ENCODE measurements at places on chromosomes 12 and 14.

DNA sequence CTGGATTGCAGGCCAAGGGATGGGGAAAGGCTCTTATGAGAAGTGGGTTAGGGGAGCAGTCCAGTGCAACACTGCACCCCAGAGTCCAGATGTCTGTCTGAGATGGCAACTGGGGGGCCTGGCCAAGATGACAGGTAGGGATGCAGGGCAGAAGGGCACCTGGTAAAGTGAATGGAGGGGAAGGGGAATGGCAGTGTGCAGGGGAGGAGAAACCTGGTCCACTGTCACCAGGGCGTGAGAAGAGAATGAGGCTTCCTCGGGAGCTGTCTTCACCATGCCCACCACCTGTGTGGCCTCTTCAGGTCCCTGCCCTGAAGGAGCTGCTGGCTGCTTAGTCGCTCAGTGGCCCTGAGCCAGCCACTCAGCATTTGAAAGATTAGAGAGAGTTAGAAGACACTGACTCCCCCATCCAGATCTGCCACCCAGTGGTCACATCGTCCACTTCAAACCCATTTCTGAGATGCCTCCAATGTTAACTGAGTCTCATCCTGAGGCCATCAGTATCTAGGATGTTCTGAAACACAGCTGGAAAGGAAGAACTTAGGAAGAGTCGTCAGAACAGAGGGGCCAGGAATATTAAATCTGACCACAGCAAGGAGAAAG lies 57.3 kb downstream of the PLEKHG3 start:
- DNase-seq = no peak

DNA sequence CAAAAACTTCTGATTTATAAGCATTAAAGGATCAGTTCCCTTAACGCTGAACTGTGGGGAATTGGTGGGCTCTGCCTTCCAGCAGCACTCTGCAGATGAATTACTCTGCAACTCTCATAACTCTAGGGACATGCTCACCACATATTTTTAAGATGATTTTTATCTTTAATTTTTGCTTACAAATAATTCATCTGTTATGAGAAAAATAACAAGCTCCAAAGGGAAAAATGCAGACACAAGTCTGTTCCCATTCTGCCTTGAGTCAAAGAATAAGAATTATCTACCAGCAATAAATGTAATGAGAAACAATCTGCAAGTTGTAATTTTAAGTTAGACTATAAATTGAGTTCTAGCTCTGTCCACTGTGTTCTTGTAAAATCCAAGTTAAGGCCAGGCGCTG lies 133.1 kb upstream of the MDM1 start:
- DNase-seq = no peak

DNA sequence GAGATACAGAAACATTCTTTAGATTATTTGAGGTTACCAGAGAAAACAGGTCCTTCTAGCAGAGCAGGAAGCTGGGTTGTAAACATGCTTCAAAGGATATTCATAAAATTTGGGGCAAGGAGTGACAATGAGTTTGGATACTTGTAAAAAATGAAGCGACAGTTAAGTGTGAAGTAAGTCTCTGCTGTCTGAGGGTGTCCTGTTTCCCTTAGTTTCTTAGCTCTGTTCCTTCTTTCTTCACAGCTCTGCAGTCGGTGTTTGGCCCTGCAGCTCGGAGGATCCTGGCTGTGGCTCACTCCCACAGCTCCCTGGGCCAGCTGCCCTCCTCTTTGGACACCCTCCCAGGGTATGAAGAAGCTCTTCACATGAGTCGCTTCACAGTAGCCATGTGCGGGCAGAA lies 10.8 kb downstream of the TMEM52B start:
- no peak for DNase-seq

DNA sequence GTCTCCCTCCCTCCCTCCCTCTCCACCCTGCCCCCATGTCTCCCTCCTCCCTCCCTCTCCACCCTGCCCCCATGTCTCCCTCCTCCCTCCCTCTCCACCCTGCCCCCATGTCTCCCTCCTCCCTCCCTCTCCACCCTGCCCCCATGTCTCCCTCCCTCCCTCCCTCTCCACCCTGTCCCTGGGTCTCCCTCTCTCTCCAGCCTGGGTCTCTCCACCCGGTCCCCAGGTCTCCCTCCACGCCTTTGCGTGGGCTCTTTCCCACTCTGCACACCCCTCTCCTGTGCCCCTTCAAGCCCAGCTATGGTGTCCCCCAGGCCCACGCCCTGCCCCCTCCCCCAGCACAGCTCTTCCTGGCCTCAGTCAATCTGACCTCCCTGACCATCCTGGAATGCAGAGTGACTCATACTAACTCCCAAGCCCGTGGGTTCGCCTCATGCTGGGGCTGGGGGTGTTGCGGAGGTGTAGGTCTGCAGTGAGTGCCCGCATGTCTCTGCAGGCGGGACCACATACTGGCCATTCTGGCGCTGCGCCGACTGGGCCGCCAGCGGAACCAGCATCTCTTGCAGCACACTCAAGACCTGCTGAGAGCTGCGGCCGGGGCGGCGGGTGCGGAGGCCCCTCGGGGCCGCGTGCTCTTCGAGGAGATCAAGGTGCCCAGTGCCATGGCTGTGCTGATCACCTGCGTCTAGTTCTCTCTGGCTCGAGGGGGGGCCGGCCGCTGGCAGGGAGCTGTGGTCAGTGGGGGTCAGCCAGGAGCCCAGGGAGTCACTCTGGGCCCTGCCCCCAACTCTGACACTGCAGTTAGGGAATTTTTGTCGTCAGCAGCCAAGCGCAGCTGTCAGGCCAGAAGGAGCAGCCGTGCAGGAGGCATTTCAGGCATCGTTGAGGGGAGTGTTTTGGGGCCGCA lies 13.5 kb upstream of the TNFAIP2 start:
- DNase-seq = no peak

- no peak for DNase-seq
Observed at GRCh38 chr14:30651937-30652336, 29.8 kb downstream of the SCFD1 start.

GRCh38 chr14:95328729-95329503 lies 9.2 kb upstream of the CLMN start:
- DNase-seq = no peak

DNA sequence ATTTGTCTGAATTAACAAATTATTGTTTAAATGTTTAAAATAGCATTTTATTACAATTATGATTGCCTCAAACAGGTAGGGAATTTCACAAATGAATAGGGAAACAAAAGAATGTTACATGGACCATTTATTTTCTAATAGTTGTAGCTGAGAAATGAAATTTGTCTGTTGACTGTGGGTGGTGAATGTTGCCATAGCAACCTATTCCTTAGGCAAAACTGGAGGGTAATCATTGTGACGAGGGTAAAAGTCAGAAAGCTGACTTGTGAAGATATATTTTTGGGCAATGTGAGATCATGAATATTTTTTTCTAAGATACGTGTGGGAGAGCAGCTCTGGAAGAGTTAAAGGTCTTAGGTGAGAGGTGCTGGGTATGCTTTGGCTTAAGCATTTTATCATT lies 24.2 kb upstream of the CLEC14A start:
- no peak for DNase-seq

GRCh38 chr12:132243596-132244310 lies 85.6 kb downstream of the GALNT9 start:
- DNase-seq = no peak

- no peak for DNase-seq
Observed at GRCh38 chr12:19978193-19978592, 390.1 kb upstream of the PDE3A start.

- DNase-seq = peak; percentile 51
Observed at GRCh38 chr14:63650256-63650952, 8.7 kb upstream of the WDR89 start.

DNA sequence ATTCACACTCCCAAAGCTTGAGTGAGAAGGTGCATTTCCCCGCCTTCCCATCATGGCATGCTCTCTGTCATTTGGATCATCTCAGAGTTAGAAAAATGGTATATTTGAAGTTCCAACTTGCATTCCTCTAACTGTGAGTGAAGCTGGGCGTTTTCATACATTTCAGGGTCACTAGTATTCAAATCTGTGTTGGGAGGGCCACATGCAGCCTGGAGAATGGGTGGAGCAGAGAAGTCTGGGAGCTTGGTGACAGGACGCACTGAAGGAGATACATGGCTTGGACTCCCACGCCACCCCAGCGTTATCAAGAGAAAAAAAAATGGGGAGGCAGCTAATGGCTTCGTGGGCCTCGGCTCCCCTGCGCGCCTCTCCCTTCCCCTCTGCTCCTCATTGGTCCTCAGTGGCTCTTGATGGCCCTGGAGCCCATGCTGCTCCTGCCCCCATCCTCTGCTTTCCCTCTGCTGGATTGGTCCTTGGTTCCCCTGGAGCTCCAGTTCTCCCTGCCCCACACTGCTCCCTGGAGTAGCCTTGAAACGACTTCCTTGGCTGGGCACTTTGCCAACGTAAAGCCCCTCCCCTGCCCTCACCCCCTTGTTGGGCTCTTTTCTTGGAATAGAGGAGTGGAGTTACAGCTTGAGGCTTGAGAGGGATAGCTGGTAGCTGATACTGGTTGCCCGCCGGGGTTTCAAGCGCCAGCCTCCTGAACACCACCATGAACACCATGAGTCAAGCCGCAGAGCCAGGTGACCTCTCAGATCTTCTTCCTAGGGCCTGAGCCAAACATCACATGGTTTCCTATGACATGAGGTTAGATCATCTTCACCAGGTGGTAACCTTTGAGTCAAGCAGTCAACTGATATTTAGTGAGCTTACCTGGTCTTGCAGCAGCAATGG lies 139.6 kb downstream of the PRKCH start:
- DNase-seq = no peak

- DNase-seq = no peak
Observed at GRCh38 chr14:50343434-50343833, 31.3 kb downstream of the DMAC2L start.

DNA sequence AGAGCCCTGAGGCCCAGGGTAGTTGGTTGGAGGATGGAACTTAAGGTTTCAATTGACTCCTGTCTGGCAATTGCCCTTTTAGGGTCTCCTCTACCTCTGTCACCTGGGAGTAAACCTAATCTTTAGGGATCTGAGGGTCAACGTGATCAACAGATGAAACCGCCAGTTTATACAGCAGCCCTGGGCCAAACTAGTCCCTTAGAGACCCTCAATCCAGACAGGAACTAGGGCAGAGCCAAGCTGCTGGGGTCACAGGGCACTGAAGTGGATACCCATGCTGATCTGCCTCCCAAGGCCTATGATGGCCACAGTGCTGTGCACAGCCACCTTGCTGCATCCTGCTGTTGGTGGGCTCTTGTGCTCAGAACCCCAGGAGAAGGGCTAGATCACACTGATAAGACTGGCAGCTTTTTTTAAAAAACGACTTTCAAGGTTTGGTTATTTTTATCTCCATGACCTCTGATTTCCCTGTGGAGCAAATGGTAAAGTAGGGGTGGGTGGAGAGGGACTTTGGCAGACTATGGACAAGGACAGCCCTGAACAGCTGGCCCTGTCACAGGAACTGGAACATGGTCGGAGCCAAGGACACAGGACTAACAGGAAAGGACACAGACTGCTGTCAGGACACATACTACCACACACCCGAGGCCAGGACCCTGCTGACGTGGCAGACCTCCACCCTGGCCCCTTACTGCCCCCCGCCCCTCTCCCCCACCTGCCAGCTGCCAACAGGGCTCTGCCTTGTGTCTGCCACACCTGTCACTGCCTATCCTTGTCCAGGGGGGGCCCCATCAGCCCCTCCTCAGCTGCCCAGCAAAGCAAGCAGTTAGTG lies 474 bp downstream of the FITM1 start:
- DNase-seq = no peak

- no peak for DNase-seq
Observed at GRCh38 chr14:105256292-105256960, 8.1 kb downstream of the BTBD6 start.

DNA sequence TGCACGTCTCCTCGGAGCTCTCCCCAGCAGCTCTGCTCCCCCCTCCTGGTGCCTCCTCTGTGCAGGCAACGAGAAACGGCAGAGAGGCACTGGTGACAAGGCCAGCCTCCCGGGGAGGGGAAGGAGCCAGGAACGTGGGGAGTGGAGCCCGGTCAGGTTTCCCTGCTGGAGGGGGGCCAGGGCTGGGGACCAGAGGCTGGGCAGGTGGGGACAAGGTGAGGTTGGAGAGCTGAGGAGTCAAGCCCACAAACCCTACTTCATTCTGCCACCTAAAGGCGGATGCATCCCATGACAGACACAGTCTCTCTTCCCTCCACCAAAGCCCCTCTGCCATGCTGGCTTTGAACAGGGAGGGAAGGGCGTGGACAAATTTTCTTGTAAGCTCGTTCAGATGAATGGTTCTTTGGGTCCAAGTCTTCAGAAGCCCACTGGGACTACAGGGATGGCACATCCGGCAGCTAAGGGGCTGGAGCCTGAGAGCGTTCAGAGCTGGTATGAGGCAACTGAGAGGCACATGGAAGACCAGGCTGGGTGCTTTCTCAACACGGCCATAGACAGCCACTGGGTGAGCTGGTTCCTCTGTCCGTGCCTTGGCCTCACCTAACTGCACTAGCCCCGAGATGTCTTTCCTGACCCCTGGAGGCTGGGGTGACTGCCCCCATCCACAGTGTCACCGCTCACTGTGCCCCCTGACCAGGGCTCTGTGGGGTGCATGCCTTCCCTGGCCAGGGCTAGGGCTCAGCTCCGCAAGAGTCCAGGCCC lies 105.9 kb downstream of the RBM19 start:
- DNase-seq = no peak

GRCh38 chr12:74671421-74671820 lies 133.8 kb downstream of the ATXN7L3B start:
- DNase-seq = no peak

DNA sequence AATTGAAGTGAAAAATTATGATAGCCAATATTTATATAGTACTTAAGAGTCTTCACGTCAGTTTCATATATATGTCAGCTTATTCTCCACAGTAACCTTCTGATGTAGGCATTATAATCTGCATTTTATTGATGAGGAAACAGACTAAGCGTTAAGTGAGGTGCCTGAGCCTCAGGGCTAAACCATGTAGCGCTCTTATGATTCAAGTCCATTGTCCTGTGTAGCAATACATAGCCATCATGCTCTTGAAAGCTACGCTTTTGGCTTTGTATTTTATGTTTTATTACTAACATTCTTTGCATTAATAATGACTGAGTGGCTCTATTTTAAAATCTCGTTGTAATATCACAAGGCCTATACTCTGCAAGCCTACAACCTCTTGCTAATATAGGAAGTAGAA lies 79.0 kb downstream of the ANO6 start:
- no peak for DNase-seq

DNA sequence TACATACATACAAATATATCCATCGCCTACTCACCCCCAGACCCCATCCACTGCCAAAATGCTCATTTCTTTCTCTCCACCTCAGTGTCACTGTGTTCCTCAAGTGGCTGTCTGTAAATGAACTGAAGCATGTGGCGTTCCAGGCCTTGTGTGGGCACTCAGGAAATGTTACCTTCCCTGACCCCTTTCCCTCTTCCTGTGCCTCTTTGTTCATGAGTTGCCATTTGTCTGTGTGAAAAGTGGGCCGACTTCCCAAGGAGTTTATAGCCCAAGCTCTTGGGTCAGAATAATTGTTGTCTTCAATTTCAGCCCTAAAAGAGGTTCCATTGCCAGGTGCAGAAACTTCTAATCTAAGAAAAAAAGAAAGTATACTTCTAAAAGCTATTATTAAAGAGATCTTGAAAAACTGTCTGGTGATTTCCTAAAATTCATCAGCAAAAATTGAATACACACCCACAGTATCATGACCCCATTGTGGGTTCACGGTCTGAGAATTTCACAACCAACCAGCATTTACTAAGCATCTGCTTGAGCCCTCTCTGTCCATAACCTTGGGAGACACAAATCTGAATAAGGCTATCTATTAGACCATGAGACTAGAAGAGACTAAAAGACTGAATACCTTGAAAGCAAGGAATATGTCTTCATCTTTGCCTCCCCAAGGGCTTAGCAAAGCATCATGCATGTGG lies 201.4 kb upstream of the EEA1 start:
- DNase-seq = no peak

Data from activated CD4-positive, alpha-beta T cell treated with anti-CD3 and anti-CD28 coated beads, Interleukin-2, amount 50 U/mL, for 48 hours (primary cell).